Activated T-cell treated with anti-CD3 and anti-CD28 coated beads for 48 hours (primary cell): ENCODE measurements at places on chromosomes 3 and 15.

GRCh38 chr15:30065025-30065801 is 17.5 kb upstream of the GOLGA8J start:
- no peak for DNase-seq

DNA sequence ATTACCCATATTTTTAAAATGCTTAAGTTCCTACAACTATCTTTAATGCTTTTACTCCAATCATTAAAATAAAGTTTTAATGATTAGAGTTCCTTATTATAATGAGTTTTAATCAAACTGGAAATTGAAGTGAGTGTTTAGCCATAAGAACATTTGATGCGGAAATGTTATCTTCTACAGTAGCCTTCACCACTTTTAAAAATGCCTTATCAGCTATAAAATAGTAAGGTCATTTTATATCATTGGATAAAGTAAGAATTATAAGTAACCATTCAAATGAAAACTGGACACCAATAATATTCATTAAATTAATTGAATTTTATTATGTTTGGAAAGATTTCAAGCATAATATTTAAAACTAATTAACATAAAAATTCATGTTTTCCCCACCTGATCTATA is 825.0 kb upstream of the ROBO1 start:
- DNase-seq: no peak

GRCh38 chr3:159074756-159075701 is 273.2 kb downstream of the MFSD1 start:
- DNase-seq: no peak

DNA sequence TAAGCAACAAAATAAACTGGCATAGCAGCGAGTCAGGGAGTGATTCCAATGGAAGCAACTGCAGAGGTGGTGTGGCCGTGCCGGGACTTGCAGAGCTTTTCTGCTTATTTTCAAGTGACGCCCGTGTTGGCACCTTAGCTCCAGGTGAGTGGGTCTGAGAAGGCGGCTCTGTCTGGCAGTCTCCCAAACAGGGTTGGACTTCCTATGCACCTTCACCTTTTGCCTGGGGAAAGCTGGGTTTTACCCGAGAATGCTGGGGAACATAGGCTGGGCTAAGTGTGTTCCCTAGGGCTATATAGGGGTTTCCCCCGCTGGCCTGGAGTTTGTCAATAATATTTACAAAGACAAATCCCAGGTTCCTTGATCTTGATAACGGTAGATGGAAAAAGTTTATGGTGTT is 179.9 kb upstream of the TBL1XR1 start:
- DNase-seq: no peak

DNA sequence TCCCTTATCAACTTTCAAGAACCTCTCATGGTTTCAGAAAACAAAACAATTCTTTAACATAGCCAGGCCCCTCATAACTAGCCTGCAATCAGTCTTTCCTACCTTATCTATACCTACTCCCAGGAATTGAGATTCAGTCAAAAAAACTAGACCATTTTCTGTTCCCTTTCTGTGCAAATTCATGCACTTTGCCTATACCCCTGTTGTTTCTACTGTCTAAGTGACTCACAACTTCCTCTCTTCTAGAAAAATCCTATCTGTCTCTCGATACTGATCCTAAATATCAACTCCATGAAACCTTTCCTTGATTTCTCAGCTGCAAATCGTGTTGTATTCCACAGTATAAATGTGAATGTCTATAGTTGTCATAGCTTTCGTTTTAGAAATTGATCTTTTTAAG is 10.9 kb upstream of the IL1RAP start:
- DNase-seq: no peak

DNA sequence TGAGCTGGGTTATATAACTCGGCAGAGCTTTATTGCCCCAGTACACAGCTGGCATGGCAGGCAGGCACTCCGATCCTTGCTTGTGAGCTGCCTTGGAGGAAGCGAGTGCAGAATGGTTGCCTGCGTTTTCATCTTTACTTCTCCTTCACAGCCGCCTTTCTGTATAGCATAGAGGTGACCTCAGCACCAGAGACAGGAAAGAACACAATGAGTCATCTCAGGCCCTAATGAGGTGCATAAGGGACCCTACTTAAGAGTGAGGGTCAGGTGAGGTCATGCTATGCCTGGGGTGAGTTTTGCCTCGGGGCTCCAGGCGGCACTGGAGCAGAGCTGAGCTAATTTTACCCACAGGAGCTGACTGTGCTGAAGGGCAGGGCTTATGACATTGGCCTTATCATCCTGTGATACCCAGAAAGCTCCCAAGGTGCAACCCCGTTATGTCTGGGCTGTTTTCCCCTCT is 43.5 kb downstream of the LPP start:
- no peak for DNase-seq

DNA sequence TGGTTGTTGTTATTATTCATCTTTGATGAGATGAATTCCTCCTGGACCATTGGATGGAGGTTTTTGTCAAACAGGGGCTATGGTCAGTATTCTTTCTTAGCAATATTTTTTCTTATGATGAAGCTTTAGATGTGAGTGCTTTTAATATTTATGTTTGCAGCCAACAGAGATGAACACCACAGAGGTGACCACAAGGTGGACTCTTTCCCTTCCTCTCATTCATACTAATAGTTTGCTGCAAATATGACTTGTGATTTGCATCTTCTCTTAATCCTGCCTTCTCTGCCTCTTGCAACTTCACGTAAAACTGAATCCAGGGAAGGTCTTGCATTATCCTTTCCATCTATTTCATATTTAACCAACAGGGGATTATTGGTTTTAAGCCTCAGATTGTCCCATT is 473.1 kb upstream of the UBE2E2 start:
- no peak for DNase-seq

DNA sequence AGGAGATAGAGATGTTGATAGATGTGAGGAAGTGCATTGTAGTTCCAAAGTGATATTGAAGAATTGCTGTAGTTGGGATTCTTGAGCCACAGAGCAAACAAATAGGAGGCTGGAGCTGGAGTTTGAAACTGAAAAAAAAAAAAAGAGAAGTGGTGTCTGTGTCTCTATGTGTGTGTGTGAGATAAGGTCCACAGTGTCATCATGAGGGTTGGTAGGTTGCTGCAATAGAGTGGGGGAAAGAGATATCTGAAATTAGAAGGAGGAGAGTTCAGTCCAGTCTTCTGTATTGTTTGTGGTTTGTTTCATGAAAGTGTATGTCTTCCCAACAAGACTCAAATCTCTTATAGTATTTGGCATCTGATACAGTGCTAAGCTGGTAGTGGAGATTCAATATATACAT is 37.3 kb upstream of the CACNA1D start:
- no peak for DNase-seq

DNA sequence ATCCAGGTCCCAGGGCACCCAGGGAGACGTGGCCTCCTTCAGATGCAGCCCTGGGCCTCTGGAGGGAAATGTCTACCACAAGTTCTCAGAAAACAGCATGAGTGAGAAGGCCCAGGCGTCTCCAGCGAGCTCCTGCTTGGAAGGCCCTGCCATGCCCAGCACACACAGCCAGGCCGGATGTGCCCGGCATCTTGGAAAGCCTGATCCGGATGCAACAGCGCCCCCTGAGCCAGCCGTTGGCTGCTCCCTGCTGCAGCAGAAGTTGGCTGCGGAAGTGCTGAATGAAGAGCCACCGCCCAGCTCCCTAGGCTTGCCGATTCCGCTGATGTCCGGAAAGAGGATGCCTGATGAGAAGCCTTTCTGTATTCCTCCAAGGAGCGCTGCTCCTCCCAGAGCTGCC is 856 bp downstream of the NPAP1 start:
- DNase-seq: no peak

GRCh38 chr3:169179321-169179720 is 484.2 kb downstream of the MECOM start:
- DNase-seq: no peak

DNA sequence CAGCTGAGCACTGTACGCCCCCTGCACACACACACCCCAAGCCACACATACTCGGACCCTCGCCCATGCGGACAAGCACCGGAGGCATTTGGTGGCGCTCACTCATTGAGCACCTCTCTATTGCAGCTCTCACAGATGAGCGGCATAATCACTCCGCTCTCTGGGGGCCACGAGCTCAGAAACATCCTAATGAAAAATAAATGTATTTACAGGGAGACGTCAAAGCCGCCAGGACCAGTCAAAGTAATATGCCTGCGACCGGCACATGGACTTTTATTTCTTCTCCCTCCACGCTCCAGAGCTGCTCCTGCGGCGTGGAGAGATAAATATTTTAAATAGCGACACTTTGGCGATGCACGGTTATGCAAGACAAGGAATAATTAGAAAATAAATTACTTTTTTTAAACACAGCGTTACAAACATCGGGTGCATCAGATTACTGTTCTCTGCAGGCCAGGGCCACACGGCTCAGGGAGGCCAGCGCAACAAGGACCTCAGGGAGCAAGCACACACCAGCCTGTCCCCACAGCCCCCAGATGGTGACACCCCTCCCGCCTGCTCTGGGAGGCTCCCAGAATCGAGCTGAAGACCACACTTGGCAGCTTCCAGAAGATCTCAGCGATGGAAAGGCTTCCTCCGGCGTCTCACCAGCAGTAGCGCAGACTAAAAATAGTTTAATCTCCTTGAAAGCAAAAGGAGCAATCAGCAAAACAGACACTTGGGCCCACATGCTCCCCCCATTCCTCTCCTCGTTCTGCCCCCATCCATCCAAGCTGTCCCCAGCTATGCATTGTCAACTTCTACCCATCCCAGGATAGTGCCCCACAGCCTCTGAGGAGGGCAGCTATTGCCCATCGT is 48.0 kb downstream of the CACNA2D2 start:
- DNase-seq: no peak

- DNase-seq: no peak
Observed at GRCh38 chr3:15531346-15531745, 9.8 kb upstream of the COLQ start.

GRCh38 chr3:18436213-18436612 is 11.1 kb upstream of the SATB1 start:
- DNase-seq: no peak

DNA sequence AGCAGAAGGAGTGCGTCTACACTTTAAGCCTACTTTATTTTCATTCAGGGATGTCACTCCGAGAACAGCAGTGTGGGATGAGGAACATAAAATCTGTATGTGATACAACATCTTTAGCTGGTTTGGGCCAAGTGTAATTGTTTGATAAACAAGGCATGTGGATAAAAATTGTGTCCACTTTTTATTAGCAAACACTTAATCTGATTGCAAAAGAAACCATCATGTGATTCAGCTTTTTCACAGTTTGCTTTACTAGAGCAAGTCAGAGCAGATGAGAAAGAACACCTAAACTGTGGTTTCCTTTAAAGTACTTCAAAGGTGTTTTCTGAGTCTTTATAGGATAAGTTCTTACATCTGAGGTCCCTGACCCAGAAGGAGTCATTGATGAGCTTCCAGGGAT is 237.9 kb downstream of the THSD4 start:
- no peak for DNase-seq

DNA sequence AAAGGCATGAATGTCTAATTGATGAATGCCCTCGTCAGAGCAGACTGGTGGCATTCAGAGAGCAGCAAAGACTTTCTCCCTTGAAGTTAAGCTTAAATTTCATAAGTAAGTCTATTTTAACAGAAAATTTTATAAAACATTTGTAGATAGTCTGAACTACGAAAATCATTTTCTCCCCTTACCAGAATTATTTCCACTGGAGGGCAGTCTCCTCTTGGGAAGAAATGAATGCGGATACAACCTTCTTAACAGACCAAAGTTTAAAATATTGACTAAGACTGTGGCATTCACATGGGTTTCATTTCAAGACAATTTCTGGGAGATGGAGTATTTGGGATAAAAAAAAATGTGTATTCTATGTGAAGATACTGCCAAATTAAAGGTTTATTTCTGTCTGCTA is 669.0 kb downstream of the FHIT start:
- DNase-seq: no peak

- DNase-seq: no peak
Observed at GRCh38 chr3:158701420-158702065, 29.1 kb upstream of the LXN start.

DNA sequence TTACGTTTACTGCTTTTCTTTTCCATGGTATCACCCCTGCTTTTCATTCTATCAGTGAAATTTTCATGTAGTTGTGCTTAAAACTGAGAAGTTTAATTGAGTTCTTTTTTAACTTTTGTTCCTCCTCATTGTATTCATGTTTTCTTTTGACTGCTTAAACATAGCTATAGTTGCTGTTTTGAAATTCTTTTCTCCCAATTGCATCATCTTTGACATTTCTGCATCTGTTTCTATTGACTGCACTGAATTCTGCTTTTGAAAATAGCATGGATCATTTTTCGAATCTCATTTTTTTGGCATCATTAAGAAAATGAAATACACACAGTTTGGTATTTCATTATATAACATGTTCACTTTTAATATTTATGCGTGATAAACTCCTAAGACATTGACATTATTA is 694.9 kb downstream of the MECOM start:
- DNase-seq: no peak

DNA sequence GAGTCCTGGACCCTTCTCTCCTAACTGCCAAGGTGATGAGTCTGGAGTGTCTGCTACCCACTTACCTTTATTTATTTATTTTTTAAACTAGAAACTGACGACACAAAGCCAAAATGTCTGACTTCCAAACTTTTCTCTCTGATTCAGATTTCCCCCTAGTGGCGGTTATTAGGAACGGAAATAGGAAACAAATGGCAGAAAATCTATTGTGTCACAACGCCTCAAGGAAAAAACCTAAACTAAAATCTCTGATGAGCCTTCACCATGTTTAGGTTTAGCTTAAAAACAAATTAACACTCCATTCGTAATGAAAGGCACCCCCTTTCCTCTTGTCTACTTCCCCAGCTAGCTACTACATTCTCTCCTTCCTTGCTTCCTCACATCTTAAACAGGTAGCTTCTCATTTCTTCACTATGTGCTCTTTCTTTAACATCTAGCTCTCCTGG is 94.0 kb upstream of the MEX3B start:
- no peak for DNase-seq

DNA sequence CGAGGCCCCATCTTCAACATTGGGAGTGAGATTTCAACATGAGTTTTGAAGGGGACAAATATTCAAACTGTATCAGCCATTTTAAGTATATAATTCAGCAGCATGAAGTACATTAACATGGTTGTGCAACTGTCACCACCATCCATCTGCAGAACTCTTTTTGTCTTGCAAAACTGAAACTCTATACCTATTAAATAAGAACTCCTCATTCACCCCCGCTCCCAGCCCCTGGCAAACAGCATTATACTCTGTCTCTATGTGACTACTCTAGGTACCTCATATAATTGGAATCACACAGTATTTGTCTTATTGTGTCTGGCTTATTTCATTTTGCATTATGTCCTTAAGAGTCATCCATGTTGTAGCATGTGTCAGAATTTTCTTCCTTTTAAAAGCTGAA is 110.1 kb downstream of the MAP2K5 start:
- no peak for DNase-seq
